ENCODE measurements at places on chromosomes 5 and 9.

GRCh38 chr9:34633851-34634550 is 3.6 kb downstream of the SIGMAR1 start:
- DNase-seq: peak; percentile 82

- no peak for DNase-seq
Measured at GRCh38 chr9:92746567-92747458, 17.8 kb downstream of the BICD2 start.

DNA sequence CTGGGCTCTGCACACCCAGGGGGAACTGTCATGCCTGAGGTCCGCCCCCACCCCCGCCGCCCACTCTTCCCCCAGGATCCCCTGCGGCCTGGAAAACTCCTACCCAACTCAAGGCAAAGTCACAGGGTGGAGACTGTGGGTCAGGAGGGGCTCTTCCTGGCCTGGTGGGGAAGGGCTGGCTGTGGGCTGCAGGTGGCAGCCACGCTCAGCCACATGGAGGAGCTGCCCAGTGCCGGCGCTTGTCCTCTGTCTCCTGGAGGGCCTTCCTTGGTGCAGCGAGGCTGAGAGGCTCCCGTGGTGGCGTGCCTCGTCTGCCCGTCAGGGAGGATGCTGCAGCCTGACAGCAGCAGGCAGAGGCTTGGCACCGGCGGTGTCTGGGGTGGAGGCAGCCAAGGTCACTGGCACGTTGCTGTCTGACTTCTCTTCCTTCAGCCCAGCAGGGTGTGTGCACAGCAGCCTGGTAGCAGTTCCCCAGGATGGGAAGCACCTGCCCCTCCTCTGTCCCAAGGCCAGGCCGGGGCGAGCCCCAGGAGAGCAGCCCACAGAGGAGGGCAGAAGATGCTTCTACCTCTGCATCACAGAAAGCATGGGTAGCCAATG is 78.1 kb downstream of the ADAMTS2 start:
- no peak for DNase-seq

DNA sequence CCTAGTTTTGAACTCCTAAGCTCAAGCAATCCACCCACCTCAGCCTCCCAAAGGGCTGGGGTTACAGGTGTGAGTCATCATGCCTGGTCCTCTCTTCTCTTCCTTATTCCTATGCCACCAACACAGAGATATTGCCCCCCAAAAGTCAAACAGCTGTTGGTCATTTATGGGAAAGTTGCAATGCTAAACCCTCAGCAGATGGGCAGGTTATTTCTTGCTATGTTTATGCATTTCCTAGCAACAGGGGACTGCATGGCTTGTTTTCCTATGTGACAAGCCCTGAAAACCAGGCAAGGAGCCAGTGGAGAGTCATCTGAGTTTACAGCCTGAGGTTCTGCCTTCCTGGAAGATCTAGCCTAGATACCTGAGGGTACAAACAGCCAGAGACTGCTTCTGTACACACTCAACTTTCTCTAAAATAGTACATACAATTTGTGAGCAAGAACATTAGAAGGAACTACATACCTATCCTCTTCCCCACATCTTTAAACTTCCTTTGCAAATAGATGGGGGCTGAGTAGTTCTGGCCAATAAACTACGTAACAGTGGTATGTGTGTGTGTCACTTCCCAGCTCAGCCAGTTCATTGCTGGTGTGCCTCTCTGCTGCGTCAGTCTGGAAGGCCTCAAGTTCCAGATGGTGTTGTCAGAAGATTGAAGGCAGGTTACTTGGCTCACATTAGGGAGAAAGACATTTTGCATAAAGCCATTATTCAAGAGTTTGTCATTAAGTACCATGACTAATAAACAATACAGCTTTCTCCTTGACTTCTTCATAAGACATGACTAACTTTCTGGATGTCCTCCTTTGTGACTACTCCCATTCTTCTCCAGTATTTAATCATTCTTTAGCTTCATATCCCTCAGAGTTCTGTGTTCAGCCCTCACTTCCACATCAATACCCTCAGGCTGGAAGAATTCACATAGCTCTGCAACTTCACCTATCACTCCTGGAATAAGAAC is 65.3 kb downstream of the CSNK1A1 start:
- DNase-seq: no peak

- no peak for DNase-seq
Measured at GRCh38 chr5:57681942-57682341, 199.3 kb upstream of the ACTBL2 start.

DNA sequence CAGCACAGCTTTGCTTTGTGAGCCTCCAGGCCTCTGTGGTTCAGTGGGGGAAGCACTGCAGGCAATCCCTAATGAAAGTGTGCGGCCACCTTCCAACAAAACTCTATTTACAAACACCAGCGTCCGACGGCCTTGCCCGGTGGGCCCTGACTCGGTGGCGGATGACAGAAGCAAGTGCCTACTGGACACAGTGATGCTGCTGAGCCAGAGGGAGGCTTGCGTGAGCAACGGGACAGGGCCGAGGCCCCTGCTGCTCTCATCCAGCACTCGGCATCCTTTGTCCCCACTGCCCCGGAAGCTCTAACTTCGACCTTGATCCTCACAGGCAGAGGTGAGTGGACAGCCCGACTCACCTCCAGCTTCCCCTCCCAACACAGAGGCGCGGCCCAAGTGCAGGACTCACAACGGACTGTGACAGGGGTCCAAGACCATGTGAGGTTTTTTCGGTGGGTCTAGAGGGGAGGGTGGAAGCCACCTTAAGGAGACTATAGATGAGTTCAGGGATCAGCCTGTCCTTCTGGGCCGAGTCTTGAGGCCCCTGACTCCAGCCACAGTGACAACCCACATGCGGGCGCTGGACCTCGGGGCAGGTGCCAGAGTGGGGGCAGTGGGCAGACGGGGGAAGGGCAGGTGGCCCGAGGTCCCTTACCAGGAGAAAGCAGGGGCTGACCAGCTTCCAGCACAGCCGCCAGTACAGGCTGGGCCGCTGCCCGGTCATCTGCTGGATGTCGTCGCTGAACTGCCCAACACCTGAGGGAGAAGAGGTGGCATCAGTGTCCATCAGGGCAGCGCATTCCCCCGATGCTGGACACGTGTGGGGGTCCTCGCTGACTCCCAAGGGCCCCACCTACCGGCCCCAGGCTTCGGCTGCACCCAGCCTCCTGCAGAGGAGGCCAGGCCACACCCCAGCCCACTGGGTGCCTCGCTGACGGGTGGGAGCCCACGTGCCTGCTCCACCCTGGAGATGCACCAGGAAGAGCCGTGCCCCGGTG is 39.4 kb downstream of the SLC6A3 start:
- no peak for DNase-seq

DNA sequence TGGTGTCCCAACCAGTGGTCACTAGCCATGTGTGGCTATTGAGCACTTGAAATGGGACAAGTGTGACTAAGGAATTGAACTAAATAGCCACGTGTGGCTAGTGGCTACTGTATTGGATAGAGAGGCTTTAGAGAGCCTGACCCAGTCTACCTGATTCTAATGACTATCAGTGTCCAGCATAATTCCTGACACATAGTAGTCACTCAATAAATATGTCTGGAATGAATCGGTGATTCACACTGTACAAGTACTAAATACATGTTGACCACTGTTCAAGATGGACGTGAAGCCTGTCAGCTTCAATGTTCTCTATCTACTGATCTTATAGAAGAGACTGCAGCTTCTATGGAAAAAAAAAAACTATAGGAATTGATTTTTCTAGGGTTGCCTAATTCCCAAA is 57.7 kb upstream of the MAST4 start:
- DNase-seq: no peak

DNA sequence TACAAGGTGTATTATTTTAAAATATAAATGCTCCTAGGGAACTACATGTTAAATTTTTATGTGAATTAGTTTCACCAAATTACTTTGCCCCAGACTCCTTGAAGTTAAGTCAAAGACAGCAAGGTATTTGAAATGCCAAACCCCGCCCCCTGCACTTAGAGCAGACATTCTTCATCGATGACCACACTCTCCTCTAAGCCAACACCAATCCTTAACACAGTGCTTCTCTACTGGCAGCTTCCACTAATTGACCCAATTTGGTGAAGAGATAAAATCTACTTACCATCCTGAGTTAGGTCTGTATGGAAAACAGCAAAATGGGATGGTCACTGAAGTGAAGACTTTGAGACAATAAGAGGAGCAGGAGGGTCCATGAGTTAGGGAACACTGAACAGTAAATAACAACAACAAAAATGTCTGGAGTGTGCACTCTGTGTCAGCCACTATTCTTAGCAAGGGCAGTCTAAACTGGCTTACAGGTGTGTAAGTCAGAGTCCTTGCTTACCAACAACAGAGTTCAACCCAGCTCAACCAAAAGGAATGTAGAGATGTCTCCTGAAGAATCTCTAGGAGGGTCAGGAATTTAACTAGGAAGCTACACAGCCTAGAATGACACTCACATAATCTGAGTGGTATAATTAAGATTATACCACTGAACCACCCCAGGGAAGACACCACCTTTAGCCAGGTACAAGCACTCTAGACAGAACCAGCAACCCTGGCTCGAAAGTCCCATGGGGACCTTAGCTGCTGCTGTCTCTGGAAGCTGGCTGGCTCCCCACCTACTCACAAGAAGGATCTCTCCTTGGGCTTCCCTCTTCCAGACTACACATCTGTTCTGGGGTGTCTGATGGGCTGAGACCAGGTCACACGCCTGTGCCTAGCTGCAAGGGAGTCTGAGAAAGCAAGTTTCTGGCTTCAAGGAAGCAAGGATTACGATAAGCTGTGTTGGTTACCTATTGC is 8.8 kb upstream of the UBE2QL1 start:
- DNase-seq: no peak

DNA sequence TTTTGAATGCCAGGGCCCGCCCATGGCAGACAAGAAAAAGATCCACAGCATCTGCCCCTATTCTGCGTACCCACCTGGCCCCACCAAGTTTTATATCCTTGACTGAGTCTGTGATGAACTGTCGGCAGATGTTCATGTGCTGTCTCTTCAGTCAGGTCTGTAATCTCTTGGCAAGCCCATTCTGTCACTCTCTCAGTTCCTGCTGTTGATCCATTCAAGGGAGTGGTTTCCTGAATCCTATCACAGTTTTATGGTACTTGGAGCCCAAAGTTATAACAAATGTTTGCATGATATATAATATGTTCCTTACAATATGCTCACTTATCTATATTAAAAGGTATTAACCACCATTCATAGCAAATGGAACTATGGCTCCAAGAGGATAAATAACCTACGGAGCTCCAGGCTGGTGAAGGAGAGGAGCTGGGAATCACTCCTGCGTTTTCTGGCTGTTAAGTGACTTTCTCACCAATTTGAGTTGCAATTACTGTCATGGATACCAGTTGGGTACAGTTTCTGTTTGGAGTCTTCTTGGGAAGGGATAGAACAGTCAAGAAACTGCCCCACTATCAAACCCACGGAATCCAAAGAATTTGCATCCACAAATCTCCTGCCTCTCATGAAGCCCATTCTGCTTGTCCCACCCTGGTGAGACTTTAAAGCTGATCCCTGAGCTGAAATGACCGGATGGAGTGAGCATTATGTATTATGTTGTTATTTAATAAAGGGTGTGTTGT is 103.4 kb upstream of the SPRY4 start:
- DNase-seq: no peak

GRCh38 chr5:151578326-151579025 is 12.7 kb downstream of the FAT2 start:
- DNase-seq: no peak

DNA sequence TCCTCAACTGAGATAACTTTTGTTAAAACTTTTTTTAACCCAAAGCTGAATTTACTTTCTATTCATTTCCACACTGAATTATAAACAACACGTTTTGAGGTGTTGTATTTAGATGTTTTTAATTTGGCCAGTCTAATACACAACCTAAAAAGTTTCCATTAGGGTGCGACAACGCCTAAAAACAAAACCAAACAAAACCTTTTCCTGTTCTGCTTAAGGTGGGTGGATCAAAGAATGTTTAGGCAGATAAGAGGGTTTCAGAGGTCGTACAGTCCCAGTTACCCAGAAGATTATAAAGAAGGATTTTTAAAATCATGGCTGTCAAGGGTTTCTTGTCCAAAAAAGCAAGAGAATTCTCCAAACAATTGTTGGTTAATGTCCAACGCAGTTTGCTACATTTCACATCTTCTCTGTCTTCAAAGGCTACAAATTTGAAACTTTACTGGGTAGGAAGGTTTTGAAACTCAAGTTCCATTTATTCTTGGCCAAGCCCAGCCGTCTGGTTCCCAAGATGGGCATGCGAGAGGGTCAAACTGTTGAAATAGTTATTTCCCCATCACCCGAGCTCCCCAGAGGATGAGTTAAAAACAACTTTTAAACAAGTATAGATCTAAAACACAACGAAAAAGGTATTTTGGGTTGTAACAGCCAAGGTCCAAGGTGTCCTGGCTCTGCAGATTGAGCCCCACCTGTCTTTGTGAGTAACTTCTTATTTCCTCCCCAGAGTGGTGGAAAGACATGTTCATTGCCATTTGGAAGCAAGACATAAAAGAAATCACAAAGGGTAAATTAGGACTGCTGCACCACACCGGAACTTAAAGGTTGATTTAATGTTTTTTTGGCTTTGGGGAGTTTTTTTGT is 122.8 kb upstream of the MAP3K1 start:
- DNase-seq: no peak

- no peak for DNase-seq
Measured at GRCh38 chr5:138639326-138639725, 64.1 kb upstream of the HSPA9 start.

- no peak for DNase-seq
Measured at GRCh38 chr5:180130291-180130869, 58.8 kb upstream of the RNF130 start.

DNA sequence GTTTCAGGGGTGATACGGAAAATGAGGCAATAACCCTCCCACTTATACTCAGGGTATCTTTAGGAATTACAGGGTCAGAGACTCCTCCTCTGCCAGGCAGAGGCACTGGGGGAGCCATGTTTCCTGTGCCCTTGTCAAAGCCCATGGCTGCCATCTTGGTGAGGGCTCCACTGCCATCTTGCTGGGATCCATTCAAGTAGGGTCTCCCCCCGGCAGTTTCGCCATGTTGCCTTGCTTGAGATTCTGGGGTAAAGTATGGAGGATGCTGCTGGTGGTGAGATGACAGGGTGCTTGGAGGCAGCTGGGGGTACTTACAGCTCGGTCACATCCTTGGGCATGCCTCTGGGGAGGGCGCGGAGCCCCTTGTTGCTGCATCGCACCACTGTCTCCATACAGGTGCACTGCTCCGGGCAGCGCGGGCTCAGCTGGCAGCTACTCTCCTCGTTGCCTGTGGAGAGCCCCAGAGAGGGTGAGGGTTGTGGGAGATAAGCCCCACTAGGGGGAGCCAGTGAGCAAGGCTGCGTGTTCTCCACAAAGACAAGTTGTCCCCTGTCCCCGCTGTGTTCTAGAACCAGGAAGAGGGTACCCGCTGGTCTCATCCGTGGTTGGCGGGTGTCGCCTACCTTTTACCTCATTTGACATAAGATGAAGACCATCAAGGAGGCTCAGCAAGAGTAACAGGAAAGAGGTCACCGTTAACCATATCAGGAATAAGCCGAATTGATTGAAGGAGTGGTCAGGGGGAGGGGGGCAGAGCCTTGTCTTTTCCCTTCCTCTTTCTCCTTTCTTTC is 169.0 kb upstream of the PANK3 start:
- DNase-seq: peak; percentile 78

- DNase-seq: no peak
Measured at GRCh38 chr9:71754151-71754550, 14.2 kb downstream of the CEMIP2 start.

- no peak for DNase-seq
Measured at GRCh38 chr5:137672001-137672400, 63.9 kb downstream of the KLHL3 start.
